ENCODE measurements at places on chromosomes 12 and 14.

DNA sequence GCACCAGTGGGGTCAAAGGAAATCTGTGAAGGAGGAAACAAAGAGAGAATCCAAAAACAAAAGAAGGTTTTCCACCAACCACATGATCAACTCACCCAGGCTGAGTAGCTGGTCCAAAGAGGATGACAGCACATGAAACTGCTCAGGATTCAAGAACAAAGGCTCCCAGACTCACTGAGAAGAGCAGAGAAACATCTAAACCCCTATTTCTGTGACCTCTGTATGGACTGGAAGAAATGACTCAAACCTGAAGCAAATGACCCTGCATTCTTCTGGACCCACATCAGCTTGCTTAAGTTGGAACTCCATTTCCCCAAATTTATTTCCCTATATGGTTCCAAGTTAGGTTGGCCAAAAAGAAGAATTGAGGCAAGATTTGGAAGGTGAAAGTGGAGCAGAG is 26.3 kb downstream of the TC2N start:
- DNase-seq: no peak

DNA sequence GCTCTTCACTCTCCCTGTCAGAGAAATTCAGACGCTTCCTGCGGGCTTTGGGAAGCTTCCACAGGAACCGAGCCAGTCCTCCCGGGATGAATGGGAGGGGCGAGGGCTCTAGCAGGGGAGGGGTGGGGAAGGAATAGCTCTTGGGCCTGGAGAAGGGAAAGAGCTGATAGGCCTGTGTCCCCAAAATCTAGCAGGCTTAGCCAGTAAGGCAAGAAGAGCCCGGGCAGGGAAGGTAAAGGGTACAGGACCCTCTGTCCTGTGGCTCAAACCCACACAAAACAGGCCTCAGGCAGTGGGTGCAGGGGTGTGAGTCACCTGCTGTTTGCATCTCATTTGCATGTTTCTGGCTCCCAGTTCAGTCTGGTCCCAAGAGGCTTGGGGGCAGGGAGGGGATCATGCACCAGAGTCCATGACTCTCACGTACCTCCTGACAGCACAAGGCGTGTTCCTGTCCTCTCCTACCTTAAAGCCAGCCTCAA is 8.7 kb upstream of the SMUG1 start:
- DNase-seq: no peak

- no peak for DNase-seq
These were observed 415.2 kb upstream of the OR4E1 start for GRCh38 chr14:22088614-22089342.

- no peak for DNase-seq
These were observed 64.3 kb downstream of the ANO6 start for GRCh38 chr12:45279931-45280830.

DNA sequence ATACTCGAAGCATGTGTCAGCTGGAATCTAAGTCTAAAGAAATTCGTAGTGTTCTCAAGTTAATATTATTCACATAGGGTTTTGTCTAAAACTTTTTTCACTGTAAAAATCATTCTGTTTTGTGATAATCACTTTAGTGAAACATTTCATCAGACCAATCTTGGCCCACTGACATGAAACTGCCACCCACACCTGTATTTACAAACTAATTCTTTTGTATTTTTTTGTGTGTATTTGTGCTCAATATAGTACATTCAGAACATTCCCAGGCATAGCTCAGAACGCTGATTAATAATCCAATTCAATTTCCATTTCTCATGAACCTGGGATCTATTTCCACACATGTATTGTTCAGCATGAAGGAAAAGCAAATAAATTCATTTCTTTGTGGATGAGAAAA is 191.7 kb downstream of the RASSF9 start:
- DNase-seq: no peak

DNA sequence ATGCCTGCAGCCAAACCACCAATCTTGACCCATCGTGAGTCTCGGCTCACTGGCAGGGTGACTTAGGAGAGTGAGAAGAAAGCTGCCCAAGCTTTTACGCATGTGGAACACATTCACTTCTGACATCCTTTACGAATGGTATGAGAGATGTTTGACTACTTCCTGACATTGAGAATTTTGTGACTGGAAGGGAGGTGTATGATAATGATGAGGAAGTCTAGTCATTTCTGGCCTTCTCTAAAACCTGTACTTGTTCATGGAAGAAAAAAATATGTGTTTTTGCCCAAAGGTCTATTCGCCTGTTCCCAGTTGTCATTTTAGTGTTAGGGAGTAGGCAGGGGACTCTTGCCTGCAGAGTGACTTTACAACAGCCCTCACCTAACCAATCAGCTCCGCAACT is 227.2 kb upstream of the ATP2B1 start:
- DNase-seq: peak; percentile 36

- DNase-seq: peak; percentile 86
These were observed 31.1 kb downstream of the PITPNM2 start for GRCh38 chr12:123119808-123120207.

DNA sequence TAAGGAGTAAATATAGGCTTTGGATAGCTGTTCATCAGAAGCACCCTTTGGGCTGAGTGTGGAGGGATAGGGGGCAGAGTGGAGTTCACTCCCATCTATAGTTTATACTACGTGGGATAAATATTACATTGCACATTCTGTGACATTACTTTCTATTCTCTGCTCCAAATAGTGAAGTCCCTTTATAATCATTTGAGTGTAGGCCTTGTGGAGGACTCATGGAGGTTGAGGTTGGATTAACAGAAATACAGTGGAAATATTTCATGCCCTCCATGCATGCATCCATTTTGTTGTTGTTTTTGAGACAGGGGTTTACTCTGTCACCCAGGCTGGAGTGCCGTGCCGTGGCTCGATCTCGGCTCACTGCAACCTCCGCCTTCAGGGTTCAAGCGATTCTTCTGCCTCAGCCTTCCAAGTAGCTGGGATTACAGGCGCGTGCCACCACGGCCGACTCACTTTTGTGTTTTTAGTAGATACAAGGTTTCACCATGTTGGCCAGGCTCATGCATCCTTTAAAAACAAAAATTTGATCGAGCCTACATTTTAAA is 1.4 kb downstream of the CHPT1 start:
- DNase-seq: no peak

DNA sequence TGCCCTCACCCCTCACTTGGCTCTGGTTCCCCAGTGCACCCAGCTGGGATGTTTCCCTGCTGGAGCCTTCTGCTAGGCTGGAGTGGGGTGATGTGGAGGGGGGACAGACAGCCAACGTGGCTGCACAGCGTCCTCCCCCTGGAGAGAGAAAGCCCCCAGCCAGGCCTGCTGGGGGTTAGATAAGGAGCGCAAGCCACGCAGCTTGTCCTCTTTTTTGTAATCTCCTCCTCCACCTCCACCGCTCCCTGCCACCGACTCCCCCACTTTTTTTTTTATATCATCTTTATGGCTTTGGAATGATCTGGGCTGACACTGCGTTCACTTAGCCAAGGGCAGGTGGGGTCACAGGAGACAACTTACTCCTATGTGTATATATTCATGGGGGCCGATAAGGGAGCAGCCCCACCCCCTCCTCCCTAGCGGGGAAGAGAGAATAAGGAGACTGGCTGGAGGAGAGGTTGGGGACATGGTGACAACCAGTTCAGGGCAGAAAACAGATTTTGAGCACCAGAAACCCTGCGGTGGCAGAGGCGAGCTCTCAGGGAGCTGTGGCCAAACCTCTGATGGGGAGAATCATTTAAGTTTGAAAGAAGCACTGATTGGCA is 169.9 kb upstream of the LHX5 start:
- DNase-seq: no peak

DNA sequence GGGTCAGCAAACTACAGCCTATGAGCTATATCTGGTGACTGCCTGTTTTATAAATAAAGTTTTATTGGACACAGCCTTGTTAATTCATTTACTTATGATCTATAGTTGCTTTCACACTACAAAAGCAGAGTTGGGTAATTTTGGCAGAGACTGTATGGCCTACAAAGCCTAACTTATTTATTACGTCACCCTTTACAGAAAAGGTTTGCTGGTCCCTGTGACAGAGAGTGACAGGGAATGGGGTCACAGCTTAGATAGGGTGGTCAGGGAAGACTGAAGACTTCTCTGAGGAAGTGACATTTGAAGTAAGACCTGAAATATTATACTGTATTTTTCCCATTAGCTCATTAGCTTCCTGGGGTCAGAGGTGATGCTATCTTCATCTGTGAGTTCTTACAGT is 75.7 kb upstream of the NEDD1 start:
- DNase-seq: no peak

DNA sequence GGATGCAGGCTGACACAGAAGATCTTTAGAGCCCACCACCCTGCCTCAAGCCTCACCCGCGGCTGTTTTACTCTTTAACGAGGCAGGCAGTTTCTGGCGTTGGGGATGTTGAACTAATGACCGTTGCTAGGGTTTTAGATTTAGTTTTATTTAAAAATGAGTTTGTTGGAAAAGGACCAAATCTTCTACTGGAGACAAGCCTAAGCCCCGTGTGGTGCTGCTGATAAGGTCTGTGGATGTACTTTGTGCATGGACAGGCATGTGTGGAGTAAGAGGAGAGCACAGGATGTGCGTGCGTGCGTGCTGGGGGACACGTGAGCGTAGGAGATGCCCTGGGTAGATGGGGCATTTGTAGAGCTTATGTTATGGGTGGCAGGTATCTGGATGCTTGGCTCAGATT is 5.7 kb downstream of the NTF3 start:
- no peak for DNase-seq

DNA sequence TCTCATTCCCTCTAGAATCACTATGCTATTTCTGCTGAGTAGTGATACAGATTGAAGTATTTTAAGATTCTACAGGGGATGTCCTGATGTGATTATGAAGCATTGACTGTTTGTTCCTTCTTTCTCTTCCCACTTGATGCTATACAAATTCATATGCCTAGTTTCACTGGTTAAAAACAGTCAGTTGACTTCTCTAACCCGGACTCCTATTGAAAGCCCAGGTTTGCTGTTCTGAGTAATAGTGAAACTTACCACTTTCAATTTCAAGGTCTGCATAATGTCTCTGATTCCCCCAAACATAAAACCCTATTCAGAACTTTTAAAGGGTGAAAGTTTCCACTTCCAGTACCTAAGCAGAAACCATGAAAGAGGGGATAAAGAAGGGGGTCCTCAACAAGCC is 117.7 kb upstream of the RPL10L start:
- peak; percentile 37 for DNase-seq

DNA sequence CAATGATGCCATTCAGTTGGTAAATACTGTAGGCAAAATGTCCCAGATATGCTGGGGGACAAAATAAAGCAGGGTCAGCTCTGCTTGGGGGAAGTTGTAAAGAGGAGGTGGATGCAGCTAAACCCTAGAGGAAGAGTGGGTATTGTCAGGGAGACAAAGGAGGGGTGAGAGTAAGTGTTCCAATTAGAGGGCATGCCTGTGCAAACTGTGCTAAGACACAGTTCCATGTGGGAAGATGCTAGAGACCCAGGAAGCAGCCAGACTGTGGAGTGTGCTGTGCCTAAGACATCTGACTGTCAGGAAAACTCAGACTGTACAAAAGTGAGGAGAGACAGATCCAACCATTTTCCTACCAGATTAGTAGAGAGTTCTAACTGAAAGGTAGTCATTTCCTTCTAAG is 474.3 kb downstream of the ATP23 start:
- DNase-seq: no peak

- no peak for DNase-seq
These were observed 44.2 kb downstream of the INSM2 start for GRCh38 chr14:35578135-35578534.

- no peak for DNase-seq
These were observed 50.9 kb downstream of the CLIP1 start for GRCh38 chr12:122371475-122372045.

GRCh38 chr12:32470936-32471470 is 71.6 kb downstream of the FGD4 start:
- no peak for DNase-seq

DNA sequence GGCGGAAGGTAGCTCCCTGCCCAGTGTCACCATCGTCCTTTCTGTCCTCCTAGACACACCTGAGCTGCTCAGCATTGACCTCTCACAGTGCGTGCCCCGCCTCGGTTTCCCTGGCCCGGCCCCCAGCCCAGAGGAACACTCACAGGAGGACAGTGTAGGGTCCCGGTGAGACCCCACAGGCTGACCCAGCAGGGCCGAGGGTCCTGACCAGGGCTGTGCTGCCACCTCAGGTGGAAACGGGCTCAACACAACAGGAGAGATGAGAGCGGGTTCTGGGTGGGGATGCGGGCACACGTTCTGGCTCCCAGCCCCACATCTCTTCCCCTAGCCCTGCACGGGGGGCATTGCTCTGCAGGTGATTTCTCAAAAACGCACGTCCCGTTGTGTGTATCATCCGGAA is 98.1 kb downstream of the PIWIL1 start:
- no peak for DNase-seq

- DNase-seq: no peak
These were observed 26.9 kb downstream of the PIWIL1 start for GRCh38 chr12:130364578-130364977.

- no peak for DNase-seq
These were observed 907 bp upstream of the EFS start for GRCh38 chr14:23365732-23366425.

GRCh38 chr12:57011438-57012424 is 4.6 kb downstream of the TAC3 start:
- no peak for DNase-seq
